ENCODE measurements at places on chromosomes 6 and 20.

GRCh38 chr6:143579703-143580102 is 68.2 kb upstream of the FUCA2 start:
- no peak for DNase-seq

- no peak for DNase-seq
Measured at GRCh38 chr6:51571168-51571567, 516.2 kb downstream of the PKHD1 start.

GRCh38 chr6:56902641-56903464 is 52.1 kb upstream of the BEND6 start:
- no peak for DNase-seq

GRCh38 chr6:166493427-166494100 is 92.9 kb downstream of the RAMACL start:
- DNase-seq: no peak
